ACHN (cell line): ENCODE measurements at places on chromosomes 12 and 14.

- DNase-seq = no peak
These were observed 60.3 kb downstream of the RBM19 start for GRCh38 chr12:113905829-113906228.

DNA sequence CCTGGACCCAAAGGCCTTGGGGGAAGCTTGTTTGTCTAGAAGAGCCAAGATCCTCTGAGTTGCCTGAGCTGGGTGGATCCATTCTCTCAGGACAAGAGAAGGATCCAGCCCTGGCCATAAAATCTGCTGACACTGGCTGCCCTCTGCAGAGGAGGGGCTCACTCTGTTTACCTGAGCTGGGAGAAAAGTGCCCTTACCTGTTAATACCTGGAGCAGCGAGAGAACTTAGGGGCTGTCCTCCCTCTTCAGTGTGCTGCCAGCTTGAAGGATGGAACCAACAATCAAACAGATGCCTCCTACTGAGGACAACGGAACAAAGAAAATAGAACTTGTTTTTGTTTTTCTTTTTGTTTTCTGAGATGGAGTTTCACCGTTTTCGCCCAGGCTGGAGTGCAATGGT lies 7.3 kb upstream of the KRT7 start:
- DNase-seq = no peak

GRCh38 chr12:94553130-94553519 lies 93.5 kb upstream of the CEP83 start:
- peak; percentile 76 for DNase-seq

DNA sequence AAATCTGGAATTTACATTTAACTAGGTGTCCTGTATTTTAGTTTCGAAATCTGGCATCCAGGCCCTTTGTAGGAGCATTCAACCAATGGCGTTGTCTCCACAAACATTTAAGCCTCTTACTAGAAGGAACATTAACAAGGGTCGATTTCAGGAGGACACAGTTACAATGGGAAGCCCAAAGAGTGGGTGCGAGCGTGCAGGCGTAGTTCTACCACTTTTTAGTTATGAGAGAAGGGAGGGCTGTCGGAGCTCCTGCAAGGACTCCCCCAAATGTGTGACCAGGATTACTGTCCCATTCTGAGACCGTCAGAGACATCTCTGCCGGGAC lies 365 bp upstream of the ABHD4 start:
- DNase-seq = no peak

DNA sequence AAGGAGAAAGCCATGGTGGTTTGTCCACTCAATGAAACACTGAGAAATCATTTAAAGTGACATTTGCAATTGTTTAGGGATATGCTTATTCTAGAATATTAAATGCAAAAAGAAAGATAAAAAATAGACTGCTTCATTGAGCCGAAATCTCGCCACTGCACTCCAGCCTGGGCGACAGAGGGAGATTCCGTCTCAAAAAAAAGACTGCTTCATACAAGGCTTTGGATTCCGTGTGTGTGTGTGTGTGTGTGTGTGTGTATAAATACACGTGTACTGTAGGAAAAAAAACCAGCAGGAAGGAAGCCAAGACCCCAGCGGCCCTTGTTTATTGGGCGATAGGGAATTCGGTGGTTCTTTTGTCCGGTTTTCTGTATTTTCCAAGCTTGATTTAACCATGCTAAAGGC lies 3.2 kb upstream of the ZNF839 start:
- DNase-seq = peak; percentile 32

DNA sequence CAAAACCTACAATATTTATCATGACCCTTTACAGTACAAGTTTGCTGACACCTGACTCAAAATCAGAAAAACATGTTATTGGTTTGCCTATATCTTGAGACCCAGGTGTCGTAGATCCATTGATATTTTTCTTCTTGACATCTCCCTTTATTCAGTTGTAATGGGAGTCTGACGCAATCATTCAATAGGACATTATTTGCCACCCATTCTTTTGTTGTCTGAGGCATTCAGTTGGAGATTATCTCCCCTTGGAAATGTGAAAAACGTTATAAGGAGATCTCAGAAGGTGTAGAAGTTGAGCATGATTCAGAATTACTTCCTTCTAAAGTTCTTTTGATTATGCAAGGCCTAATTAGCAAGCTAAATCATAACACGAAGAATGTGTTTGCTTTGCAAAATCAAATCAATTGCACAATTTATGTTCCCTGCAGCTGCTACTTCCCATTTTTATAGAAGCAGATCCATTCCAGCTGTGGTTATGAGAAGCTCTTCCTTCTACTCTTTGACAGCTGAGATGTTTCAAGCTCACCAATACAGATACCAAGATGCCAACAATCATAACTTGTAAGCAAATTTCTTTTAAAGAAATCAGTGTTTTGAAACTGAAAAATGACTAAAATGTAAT lies 228.2 kb upstream of the SYT1 start:
- no peak for DNase-seq

DNA sequence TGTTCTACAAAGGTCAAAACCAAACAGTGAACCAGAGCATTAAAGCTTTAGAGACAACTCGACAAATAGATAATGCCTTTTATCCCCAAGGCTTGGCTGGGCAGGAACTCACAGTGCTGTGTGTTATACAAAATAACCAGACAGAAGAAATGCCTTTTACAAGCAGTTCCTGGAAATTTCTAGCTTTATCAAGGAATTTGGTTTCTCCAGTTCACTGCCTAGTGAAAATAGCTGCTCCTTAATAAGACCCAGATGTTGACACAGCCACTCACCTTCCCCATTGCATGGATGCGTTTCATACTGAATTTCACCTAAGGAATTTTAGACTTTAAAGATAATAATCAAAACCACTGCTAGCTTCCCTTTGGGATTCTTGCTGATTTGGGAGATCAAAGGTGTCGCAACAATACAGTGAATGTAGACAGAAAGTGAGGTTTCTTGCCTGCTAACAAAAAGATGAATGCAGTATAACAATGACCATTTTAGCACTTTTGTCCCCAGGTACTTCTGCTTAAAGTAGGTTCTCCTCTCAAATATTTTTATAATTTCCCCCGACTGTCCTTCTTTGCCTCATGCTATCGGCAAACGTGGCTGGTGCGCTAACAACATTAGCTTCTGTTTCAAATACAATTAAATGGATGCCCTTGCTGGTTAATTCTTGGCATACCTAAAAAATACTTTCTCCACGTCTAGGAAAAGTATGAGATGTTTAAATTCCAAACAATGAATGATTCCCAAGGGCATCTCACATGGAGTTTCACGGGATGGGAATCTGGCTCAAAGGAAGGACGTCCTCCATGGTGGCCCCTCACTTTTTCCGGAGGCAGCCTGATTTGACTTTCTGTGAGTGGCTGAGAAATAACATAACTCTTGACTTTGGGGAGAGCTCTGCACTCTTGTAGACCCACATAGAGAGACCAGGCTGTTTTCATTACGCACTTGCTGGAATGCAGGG lies 162.4 kb downstream of the C12orf75 start:
- DNase-seq = no peak

- no peak for DNase-seq
These were observed 94.1 kb downstream of the GPHN start for GRCh38 chr14:66601932-66602578.

- DNase-seq = no peak
These were observed 376.6 kb downstream of the ADGRD1 start for GRCh38 chr12:131330106-131330815.

- DNase-seq = no peak
These were observed 62.2 kb downstream of the PTPN11 start for GRCh38 chr12:112480931-112481330.

- DNase-seq = peak; percentile 69
These were observed 17.1 kb downstream of the MRPL42 start for GRCh38 chr12:93484315-93484981.

DNA sequence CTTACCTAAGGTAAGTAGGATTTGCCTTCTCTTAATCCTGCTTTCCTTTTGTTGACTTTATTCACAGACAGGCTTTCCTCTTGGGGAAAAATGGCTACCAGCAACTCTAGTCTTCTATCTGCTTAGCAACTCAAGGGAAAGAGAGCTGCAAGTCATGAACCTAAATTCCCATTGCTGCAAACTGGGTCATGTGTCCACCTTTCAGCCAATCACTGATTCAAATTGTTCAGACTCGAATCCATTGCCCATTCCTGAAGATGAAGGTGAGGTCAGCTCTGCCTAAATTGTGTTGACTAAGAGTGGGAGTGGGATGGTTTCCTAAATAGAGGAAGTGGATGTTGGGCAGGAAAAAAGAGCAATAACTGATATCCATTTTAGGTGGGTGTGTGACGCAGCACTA lies 7.7 kb downstream of the FBXW8 start:
- no peak for DNase-seq

DNA sequence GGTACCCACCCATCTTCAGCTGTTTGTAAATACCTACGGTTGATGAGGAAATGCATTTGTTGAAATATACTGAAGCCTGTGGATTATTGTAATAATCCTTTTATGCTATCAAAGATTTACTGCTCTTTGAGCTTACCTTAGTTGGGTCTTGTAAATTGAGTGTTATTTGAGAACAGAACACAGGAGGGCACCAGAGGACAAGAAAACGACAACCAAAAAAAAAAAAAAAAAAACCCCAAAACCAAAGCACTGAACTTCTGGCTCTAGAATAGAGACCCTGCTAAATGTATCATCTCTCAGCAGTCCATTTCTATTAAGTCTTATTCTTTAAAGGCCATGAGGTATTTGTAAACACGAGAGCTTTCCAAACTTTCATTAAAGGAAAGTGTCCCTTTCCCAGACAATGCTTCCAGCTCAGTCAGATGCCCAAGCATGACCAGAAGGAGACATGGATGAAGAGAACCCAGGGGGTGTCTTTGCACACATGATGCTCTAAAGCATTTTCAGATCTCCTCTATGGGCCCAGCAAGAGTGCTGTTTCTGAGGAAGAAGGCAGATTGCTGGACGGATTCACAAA lies 763.9 kb downstream of the NRXN3 start:
- peak; percentile 37 for DNase-seq

- DNase-seq = peak; percentile 32
These were observed 318.7 kb downstream of the LRFN5 start for GRCh38 chr14:41925409-41925808.

GRCh38 chr12:109591041-109591440 lies 17.4 kb downstream of the MVK start:
- no peak for DNase-seq

DNA sequence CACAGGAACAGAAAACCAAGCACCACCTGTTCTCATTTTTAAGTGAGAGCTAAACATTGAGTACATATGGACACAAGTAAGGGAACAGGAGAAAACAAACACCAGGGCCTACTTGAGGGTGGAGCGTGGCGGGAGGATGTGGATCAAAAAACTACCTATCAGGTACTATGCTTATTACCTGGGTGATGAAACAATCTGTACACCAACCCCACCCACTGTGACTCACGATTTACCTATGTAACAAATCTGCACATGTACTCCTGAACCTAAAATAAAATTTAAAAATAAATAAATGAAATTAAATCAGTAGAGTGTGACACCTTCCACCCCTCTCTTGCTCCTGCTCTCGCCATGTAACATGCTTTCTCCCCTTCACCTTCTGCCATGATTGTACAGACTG lies 615.5 kb downstream of the RPL10L start:
- no peak for DNase-seq

DNA sequence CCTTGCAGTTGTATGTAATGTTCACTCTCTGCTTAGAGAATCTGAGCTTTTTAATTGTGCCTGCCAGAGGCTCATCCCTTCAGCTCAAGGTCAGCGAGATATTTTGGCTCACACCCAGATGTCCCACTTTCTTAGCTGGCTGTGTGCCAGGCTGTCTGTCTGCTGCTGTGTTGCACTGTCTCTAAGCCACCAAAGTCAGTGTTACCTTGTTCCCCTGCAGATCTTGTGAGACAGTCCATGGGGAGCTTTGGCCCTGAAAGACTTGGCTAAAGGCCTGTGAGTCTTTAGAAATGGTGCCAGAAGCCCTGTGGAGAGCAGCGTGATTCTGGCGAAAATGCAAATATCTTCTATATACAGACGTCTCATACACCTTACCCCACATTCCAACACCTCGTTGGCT lies 293.7 kb downstream of the TTC6 start:
- no peak for DNase-seq

DNA sequence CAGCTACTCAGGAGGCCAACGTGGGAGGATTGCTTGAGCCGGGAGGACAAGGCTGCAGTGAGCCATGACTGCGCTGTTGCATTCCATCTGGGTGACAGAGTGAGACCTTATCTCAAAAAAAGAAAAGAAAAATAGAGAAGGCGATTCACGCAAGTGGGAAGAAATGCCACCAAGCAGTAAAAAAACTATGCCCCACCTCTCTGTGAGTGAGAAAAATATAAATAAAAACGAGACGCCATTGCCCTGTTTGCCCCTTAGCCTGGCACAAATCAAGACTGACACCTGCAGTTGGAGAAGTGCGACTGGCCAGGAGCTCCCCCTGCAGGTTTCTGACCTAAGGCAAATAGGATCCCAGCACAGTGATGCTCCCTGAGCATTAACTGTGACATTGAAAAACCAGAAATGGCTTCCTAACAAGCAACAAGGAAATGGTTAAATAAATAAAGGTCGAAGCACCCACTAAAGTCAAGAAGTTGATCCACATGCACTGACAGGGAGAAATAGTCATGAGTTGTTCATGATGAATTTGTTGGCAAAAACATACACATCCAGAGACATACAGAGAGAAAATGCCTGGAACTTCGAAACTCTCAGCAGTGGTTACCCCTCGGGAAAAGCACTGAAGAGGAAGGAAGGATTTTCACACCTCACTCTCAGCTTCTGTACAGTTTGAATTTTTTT lies 21.1 kb downstream of the GSC start:
- DNase-seq = peak; percentile 49

GRCh38 chr12:75954041-75954440 lies 77.5 kb downstream of the PHLDA1 start:
- peak; percentile 99 for DNase-seq

DNA sequence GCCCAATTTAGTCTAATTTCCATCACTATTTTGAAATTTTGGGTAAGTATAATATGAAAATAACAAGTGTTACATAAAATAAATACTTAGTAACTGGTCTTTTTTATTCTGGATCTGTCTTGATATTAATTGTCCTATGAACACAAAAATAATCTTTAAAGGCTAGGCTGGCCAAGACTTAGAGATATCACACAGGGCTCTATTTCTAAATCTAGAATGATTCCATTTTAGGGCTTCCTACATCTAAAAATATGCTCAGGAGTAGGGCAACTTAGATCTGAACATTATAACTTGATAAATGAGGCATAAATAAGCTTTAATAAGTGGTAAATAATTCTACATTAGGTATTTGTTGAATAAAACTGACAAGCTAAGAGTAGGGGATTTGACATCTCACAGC lies 23.1 kb upstream of the SNAPC1 start:
- no peak for DNase-seq

- peak; percentile 99 for DNase-seq
These were observed 24.5 kb downstream of the GPRC5D start for GRCh38 chr12:12927211-12928079.

- no peak for DNase-seq
These were observed 231.3 kb downstream of the MON2 start for GRCh38 chr12:62697893-62698292.

DNA sequence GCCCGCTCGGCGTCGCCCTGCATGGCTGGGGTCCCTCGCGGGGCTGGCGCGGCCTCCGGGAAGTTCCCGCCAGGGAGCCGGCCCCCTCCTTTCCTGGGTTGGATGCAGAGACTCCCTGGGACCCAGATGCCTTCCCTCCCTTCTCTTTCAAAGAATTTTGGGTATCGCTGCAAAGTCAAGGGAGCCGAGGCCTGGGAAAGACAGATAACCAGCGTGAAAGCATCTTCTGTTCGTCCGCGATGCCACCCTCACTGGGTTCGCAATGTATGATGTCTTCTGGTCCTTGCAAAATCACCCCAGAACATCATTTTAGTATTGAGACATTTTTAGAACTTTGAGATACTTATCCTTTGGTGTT lies 451 bp downstream of the IRAK3 start:
- DNase-seq = no peak

- no peak for DNase-seq
These were observed 9.8 kb upstream of the C12orf42 start for GRCh38 chr12:103505371-103506236.
